ENCODE measurements at places on chromosomes 12 and 14. TPM values are rescaled to one million over a fixed set of nuclear protein-coding genes. Genes with fewer than 3 reads are reported as not detected.
A peak's percentile ranks its signal among the peaks of the same experiment; 100 is the strongest.

DNA sequence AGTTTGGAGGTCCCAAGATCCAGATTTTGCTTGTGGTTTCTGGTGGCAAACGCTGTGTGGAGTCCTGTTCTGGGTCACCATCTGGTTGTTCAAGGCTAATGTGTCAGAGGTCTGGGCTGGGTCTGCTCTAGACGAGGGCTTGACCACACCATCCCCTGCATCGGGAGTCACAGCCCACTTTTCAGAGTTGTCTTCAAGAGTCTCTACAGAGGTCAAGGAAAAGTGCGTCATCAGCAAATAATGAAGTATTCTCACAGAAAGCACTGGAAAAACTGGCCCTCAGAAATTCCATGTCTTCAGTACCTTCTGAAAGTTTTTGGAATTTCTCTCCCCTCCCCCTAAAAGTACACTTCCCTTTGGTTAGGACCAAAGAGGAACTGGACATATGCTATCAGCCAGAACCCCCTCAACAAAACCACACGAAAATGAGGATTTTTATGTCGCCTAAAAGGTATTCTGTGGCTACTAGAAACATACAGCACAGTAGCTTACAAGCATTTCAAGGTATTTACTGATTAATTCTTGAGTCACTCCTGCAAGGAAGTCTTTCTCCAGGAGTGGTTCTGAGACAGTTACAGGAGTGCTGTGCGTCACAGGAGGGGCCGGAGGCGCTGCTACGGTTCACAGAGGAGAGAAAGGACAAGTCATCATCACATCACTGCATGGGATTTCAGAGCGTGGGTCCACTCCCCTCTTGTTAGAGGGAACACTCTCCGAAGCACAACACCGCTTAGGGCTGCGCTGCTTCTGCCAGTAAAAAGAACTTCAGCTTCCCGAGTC, 35.4 kb downstream of the RAD52 start:
- DNase-seq = no peak

- DNase-seq = peak; percentile 77
Observed at GRCh38 chr12:104372061-104372720, 68.7 kb downstream of the EID3 start.

DNA sequence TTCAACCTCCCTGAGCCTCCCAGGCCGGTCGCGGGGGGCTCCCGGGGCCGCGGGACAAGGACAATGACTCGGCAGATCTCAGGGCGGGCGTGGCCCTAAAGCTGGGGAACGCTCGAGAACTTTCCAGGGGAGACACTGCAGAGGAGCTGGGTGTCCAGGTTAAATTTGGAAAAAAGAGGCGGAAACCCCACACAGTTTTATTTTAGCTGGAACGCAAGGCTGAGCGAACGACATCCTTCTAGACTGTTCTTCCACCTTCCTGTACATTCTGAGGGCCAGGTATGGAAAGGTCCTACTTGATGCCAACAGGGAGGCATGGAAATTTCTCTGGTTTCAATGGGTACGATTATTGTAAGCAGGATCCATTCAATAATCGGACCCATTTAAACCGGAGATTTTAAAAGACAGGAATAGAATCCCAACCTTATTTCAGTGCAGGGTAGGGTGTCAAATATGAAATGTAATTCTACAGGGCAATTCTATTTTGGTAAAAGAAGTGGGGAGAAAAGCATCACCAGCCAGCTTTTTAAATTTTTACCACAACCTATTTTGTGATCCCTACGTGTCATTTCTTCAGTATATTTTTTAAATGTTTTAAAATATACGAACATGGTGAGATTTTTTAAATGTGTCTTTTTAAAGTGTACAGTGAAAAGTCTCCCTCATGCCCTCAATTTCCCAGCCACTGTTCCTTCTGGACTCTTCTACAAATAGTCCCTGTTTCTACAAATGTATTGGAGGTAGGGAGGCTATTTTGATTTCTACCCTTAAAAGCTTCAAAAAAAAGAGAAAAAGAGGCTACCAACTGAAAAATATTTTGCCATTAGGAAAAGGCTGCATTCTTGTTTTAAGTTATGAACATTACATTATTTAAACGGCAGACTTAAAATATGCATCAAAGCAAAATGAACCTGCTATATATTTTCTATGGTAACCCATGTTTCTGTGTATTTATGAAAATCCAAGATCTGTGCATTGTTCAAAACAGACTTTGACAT, 1.1 kb upstream of the UBC start:
- DNase-seq = peak; percentile 60

DNA sequence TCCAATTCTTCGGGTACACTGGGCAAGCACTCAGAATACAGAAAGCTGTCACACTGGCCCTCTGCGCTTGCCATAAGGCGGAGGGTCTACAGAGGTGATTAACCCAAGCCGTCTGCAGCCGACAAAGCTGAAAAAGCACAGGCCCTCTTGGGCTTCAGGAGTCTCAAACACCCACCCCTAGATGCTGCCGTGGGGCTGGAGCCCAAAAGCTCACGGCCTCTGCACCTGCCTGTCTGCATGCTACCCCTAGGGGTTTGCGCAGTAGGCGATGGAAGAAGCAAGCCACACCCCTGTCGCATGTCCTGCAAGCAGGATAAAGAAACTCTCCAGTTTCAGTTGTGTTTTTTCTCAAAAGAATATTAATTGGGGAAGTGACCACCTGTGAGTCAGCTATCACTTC, 118.8 kb upstream of the PLEKHA5 start:
- DNase-seq = no peak

- no peak for DNase-seq
Observed at GRCh38 chr12:86264451-86265328, 8.5 kb upstream of the MGAT4C start.

DNA sequence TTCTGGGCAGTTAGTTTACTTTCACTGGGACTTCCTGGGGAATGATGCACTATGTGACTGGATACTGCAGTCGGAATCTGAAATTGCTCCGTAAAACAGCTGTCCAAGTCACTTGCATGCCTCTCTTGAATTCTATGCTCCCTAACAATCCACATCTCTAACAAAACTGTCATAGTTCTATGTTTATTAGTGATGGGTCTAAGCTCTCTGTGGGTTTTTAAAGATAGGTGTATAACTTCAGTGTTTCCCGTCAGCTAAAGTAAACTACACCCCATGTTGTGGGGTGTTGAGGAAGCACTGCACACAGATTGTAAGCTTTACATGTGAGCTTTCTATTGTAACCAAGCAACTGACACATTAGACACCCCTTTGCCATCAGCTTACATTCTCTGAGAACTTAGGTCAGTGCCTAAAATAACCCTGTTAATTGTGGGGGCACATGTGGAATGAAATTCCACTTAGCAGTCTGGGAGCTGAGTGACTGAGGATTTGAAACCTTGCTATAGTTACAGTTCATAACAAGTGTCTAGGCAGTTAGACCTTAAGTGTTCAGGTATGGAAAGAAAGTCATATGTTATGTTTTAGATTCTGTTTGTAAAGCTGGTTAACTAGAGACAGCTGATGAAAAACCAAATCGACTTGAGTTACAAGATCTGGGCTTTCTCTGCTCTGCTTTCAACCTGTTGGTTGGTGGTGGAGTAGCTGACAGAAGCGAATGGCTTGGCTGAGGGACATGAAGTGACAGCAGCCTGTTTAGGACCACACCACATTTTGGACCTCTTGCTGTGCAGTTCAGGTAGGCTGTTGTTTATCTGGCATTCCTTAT, 165.7 kb downstream of the AKAP6 start:
- DNase-seq = no peak

DNA sequence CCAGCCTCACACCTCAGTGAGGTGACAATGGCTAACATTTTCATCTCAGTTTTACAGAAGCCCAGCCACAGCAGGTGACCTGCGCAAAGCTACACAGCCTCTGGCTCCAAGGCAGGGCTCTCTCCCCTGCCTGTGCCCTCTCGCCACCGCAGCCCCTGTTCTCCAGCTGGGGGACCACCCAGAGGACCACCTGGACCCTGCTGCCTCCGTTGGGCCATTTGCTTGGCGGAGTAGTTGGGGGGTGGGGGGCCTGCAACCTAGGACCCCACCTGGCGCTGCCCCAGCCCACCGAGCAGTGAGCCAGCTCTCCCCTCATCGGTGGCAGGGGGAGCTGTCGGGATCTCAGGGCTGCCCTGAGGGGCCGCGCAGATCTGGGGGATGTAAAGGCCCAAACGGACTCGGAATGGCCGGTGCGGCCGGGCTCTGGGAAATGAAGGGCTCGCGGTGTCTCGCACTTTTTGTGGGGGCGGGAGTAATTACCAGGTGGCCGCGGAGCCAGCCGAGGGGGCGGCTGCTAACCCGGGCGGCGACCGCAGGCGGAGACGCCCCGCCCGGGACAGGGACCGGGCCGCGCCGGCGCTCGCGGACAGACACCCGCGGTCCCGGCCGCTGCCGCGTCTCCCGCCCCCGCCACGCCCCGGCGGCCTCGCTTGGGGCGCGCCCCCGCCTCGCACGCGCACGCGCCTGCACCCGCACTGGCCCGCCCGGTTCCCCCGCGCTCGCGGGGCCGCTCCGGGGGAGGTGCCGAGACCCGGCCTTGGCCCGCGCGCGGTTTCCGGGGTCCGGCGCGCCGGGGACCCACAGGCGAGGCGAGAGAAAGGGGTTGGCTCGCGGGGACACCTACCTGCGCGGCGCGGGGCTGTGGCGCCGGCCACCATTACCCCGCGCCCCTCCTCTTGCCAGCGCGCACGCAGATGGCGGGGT, 8.6 kb upstream of the GPR68 start:
- peak; percentile 58 for DNase-seq

DNA sequence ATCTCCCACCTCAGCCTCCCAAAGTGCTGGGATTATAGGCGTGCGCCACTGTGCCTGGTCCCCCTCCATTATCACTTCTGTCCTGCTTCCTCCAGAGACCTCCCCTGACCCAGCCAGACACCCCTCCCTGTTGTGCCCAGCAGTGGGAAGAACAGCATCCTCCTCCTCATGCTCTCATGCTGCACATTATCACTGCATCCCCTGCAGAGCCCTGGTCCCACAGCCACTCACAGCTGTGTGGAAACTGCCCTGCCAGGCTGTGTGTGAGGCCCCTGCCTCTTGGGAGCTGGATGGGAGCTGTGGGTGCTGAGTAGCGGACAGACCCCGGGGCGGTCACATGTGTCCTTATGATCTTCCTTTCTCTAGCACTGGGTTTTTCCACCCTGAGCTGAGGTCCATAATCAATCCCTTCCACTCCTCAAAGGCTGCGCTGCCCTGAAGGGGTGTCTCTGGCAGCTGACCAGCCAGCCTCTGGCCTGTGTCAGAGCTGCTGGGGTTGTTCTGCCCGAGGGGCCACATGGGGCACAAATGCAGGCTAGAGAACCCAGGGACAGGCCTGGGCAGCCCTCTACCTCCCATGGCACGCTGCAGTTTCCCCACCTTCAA, 9.2 kb downstream of the HIP1R start:
- no peak for DNase-seq

- DNase-seq = no peak
Observed at GRCh38 chr12:128009108-128009507, 257.9 kb upstream of the TMEM132C start.

GRCh38 chr14:51619561-51619960, 32.1 kb upstream of the FRMD6 start:
- no peak for DNase-seq

- no peak for DNase-seq
Observed at GRCh38 chr14:21912367-21912766, 238.7 kb upstream of the OR4E1 start.

- DNase-seq = no peak
Observed at GRCh38 chr14:29925736-29926135, 1.9 kb downstream of the PRKD1 start.

GRCh38 chr12:65536876-65537681, 258.6 kb downstream of the MSRB3 start:
- DNase-seq = no peak

DNA sequence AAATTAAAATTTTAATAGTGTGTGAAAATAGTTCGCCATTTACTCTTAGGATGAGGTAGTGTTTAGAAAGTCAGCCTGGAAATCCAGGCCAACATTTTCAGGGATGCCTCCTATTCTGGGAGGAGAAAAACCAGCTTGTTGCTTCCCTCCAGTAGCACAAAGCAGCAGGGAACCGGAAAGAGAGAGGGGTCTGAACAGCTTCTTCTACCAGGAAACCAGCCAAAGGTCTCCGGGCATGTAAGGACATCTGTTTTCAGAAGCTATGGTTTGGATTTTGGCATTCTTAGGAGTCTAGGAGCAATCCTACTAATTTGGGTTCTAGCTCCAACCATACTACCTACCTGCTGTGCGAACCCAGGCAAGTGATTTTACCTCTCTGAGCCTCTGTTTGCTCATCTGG, 85.3 kb downstream of the DPF3 start:
- no peak for DNase-seq

DNA sequence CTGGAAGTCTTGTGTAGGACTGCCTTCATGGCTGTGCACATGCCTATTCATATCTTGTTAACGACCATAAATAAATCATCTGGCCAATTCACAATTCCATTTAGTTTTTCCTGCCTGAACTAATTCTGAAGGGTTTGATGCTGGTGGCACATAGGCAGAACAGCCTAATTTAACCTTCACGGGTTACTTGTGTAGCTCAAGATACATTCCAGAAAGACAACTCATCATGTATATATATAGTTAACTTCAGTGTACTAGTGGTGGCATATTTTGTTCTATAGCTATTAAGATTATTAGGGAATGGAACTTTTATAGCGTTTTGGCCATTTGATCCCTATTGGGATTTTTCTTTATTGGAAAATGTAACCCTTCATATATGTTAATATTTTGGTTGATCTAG, 31.4 kb downstream of the CFAP54 start:
- DNase-seq = no peak

DNA sequence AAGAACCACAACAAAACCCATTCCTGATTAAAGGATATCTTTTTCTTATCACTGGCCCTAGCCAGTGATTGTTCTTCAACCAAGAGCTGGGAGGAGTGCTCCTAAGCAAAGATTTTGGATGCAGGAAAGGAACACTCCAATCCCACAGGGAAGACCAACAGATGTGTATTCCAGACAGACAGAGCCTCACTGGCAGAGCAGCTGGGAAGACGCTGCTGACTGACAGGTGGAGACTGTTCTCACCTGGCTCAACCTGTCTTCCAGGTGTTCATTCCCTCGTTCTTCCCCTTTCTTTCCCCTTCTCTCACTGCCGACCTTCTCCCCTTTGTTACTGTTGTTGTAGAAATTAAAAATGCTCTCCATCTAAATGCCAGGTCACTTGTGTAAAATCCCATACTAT, 89.7 kb upstream of the CCDC198 start:
- no peak for DNase-seq

Gene IRAK3
- total RNA-seq = 0.40 TPM

Gene NANOG
- not detected for total RNA-seq

Gene SYCP3
- 2.0 TPM for total RNA-seq

Gene RTN1
- total RNA-seq = not detected

Gene SLC7A7
- not detected for total RNA-seq

Gene SIX4
- total RNA-seq = 0.10 TPM

Gene DPF3
- 10.7 TPM for total RNA-seq

Gene REC8
- total RNA-seq = 58.6 TPM

Gene PLEKHD1
- total RNA-seq = 0.10 TPM

Gene DACT1
- total RNA-seq = 0.58 TPM

Gene TMEM132C
- not detected for total RNA-seq

Gene RPL10L
- not detected for total RNA-seq

Gene SDSL
- 0.37 TPM for total RNA-seq

Gene RASSF9
- not detected for total RNA-seq

Data from activated CD8-positive, alpha-beta T cell treated with anti-CD3 and anti-CD28 coated beads, Interleukin-2, amount 10 ng/mL, durations not matched to agents 7 days and 5 days (primary cell).